ENCODE measurements at places on chromosomes 5 and 9.

DNA sequence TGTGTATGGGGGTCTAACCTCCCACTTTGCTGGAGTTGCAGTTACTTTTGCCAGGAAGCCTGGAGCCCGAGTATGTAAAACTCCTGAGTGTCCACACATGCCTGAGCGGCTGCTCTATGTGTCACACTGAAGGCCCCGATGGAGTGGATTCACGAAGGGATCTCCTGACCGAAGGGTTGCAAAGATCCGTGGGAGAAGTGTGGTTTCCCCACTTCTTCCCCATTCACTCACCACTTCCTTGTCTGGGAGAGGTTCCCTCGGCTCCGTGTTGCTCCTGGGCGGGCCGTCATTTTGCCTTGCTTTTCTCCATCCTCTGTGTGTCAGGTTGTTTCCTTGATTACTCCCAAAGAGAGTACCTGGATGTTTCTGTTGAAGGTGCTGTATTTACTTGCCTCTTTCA, 16.2 kb upstream of the IL3 start:
- DNase-seq, result no peak

DNA sequence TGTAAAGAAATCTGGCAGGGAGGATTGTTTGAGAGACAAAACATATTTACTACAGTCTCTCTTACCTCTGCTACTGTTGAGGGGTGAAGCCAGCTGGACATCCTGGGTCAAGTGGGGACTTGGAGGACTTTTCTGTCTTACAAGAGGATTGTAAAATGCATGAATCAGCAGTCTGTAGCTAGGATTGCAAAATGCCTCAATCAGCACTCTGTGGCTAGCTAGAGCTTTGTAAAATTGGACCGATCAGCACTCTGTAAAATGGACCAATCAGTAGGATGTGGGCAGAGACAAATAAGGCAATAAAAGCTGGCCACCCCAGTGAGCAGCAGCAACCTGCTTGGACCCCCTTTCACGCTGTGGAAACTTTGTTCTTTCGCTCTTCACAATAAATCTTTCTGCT, 995.8 kb upstream of the CDH6 start:
- DNase-seq, result no peak

DNA sequence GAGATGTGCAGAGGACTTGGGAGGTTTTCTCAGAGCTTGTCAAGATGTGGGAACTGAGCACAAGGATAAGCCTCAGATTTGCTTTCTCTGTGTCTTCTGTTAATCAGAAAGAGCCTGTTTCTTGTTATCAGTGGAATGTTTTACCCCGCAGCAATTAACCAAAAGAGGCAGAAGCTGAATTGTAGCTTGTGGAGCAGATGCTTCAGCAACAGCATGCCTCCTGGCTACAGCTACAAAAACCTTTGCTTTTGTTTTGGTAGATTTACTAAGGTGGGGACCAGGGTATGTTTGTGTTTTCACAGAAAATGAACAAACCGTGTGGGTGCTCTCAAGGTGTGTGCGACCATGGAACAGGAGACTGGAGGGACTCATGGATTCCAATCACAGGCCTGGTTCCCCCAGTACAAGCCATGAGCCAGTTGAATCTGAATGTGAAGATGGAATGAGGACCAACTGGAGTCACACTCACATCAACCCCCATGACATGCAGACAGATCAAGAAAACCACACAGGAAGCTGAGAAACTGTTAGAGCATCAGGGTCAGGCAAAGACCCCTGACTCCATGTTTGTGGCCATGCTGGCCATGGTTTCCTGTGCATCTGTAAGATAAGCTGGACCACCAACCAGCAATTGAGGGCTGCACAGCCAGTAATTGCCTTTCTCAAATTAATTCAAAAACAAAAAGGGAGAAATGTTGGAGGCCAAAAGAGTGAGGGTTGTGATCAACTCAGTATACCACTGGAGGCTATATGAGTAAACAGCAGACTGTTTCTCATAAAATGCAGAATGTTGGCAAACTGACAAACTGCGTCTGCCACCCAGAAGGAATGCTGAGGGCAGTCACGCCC, 6.9 kb downstream of the UGT3A2 start:
- DNase-seq, result no peak

DNA sequence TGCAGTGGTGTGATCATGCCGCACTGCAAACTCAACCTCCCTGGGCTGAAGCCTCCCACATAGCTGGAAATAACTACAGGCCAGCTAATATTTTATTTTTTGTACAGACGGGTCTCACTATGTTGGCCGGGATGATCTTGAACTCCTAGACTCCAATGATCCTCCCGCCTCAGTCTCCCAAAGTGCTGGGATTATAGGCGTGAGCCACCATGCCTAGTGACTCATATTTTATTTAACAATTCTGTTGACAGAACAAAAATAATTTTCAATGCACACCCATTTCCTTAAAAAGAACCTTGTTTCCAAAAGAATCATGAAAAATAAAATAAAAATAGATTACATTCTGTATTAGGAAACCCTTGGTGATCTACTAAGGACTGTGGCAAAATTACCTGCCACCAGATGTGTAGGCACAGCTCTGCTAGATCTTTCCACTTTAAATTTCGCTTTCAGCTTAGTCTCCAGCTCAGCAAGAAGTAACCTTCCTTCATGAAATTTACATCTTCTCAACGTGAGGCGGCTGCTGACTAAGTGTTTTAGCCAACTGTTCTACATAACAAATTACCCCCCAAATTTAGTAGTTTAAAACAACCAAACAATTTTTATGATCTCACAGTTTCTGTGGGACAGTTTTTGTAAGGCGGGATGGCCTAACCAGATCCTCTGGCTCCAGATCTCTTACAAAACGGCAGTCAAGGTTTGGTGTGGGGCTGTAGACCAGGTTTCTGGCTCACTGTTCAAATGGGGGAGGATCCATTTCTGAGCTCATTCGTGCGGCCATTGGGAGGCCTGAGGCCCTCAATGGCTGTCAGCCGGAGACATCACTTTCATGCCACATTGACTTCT, 32.6 kb upstream of the GOLPH3 start:
- DNase-seq, result no peak

- no peak for DNase-seq
Measured at GRCh38 chr5:126376443-126376842, 46.8 kb upstream of the GRAMD2B start.

GRCh38 chr5:137636830-137637714, 98.8 kb downstream of the KLHL3 start:
- DNase-seq, result no peak

GRCh38 chr5:54521856-54522479, 4.4 kb downstream of the SNX18 start:
- DNase-seq, result no peak

GRCh38 chr5:42962124-42962523, 78.0 kb downstream of the ANXA2R start:
- DNase-seq, result no peak

- no peak for DNase-seq
Measured at GRCh38 chr5:180394031-180394636, 41.0 kb upstream of the GFPT2 start.

DNA sequence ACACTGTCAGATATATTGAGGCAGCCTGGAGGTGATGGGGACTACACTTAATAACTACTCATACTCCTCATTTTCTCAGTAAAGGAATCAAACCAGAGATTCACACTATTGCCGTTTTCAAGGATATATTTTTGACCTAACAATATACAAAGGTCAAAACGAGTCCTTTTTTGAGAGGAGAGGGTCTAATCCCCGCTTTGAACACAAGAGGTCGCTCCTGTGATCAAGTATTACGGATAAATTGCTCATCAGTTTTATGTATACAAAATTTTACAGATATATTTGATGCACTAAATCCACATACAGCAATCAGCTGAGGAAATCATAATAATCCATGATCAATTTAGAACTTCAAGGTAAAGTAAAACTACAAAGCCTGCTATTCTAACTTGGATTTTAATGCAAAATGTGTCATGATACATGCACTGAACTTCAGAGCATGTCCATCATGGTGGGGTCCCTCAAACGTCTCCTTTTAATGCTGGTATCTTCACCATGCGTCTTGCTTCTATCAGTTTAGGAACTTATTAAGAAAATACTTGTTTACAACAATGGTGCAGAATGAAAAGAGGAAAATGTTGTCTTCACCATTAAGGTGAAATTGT, 2.5 kb upstream of the ISL1 start:
- no peak for DNase-seq

- no peak for DNase-seq
Measured at GRCh38 chr5:33153831-33154230, 286.9 kb upstream of the TARS1 start.

DNA sequence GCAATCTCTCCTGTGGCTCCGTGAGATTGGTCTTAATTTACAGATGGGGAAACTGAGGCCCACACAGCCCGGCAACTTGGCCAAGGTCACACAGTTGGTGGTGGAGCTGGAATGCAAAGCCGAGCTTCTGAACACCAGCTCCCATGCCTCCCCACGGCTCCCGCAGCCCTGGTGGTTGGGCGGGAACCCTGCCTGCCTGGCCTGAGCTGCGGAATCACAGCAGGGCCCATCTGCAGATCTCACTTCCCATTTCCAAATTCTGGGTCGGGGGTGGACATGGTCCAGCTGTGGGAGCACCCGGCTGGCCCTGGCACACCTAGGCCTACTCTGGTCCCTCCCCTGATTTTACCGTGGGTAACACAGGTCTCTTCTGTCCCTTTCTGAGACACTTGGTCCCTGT, 35.3 kb upstream of the PHYKPL start:
- DNase-seq, result no peak

- no peak for DNase-seq
Measured at GRCh38 chr9:112301420-112301819, 32.0 kb downstream of the PTBP3 start.

DNA sequence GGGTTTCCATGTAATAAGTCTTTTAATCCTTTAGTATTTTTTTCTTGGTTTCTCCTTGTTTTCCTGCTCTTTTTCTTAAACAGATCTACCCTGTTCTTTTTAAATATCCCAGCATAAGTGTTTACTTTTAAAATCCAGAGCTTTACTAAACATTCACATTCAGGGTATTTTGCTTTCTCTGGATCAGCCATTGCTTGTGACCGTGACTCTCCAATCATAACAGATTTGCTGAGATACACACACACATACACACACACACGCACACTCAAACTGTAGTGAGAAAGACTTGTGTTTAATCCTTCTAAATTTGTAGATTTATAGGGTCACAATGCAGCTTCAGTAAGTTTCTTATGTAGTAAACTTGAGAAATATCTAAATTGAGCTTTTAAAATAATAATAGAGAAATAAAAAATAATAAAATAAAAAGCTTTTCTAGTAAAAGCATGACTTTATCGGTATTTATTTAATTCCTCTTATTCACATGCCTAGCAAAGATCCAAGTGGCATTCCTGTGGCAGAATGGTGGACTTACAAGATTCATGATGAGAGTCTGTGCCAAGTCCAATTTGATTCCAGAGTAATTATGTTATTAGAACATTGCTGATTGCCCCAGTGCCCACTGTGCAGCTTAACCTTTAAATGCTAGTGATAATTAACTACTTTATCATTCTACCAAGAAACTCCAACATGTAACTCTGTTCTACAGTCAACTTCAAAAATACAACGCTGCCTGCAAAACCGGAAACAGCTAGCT, 129.0 kb downstream of the TLE4 start:
- DNase-seq, result no peak

- no peak for DNase-seq
Measured at GRCh38 chr5:38923661-38924451, 78.0 kb downstream of the OSMR start.

GRCh38 chr5:179115845-179116524, 55.8 kb downstream of the ZNF354C start:
- no peak for DNase-seq

DNA sequence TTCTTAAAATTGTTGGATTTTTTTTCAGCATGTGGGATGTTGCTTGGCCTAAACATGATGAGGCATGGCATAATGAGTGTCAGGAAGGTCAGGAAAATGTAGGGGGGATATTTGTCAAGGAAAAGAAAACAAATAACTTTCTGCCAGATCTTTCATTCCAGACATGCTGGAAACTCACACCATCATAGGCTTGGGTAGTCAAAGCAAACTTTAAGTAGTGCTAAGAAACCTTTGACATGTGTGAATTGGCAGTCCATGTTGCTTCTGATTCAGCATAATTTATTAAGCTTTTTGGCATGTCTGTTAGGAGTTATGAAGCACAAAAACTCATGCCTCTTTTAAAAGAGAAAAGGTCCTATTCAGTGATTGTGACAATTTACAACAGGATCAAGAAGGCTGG, 61.3 kb upstream of the MTAP start:
- DNase-seq, result no peak

GRCh38 chr5:118862596-118862995, 125.8 kb downstream of the DTWD2 start:
- no peak for DNase-seq

DNA sequence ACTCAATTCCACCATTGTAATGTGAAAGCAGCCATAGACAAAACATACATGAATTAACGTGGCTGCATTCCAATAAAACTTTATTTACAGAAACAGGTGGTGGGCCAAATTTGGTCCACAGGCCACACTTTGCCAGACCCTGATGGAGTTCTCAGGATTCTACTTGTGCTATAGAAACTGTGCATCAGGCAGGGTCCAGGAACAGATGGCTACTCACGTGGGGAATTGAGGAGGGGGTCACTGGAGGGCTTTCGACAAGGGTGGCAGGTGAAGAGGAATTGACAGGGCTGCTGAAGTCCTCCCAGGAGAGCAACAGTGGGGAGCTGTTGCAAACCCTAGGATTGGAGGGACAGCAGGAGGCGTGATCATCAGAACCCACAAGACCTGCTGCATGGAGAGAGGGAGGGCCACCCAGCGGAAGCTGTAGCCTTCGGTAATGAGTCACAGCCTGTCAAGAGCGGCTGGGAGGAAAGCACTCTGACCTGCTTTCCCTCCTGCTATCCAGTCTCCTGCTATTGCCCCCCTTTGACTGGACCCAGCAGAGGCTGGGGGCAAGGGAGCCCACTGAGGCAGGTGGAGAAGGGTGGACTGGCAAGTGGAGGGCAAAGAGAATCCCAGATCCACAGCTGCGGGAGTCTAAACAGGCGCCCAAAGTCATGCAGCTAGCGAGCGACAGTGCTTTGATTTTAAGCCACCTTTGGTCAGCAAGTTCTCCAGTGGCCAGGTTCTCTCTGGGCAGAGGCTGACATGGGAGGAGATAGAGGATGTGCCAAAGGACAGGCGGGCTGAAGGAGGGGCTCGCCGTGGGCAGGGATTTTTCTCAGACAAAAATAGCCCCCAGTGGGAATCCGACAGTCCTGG, 138.3 kb upstream of the SMIM23 start:
- no peak for DNase-seq

DNA sequence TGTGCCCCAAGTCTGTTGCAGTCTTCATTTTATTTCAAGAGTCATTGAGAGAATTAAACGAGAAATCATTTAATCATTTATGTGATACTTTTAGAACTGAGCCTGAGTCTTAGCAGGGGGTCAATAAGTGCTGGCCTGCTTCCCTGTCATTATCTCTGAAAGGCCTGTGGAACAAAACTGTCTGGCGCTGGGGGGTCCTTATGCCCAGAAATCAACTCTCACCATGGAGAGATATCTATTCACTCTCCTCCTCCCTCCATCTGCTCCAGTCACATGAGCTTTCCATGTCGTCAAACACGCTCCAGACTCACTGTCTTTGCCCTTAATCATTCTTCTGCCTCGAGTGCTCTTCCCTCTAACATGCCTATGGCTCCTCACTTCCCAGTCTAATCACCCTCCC, 136.8 kb downstream of the ESM1 start:
- no peak for DNase-seq

- no peak for DNase-seq
Measured at GRCh38 chr9:34544035-34544434, 21.2 kb upstream of the ENHO start.

- DNase-seq, result no peak
Measured at GRCh38 chr5:56852228-56853000, 37.1 kb downstream of the MAP3K1 start.

GRCh38 chr5:67170767-67171166, 25.8 kb downstream of the CD180 start:
- DNase-seq, result no peak

Measured in brain pericyte (primary cell).